ENCODE measurements at places on chromosomes 6 and 20.

- no peak for DNase-seq
Observed at GRCh38 chr6:110646419-110646698, 168.9 kb downstream of the CDK19 start.

DNA sequence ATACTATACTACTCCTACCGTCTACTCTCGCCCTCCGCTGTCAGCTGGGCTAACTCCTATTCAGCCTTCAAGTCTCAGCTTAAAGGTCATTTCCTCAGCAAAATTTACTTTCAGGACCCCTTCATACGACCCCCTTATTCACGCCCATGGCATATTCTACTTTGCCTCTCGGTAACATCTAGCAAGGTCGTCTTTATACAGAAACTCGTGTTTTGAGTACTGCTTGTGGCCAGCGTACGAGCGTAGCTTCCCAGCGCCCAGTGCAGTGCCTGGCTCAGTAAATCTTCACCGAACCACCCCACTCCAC, 546 bp downstream of the CRNKL1 start:
- DNase-seq = no peak

GRCh38 chr20:58330687-58331086, 21.2 kb downstream of the RAB22A start:
- DNase-seq = no peak

DNA sequence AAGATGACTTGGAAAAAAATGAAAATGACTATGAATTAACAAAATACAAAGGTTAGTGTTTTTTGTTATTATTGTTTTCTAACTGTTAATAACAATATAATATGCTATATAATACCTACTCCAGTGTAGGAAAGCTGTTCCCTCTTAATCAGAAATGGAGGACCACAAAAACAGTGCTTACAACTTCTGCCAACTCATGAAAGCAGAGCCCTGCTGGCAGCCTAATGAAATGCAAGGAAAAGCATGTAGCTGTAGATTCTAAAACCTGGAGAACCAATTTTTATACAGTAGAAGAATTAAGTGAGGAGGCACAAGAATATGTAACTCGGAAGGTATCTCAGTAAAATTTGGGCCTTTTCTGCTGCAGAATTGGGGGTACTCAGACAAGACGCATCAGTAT, 29.4 kb downstream of the PHIP start:
- no peak for DNase-seq

- DNase-seq = no peak
Observed at GRCh38 chr6:130009146-130009545, 9.2 kb upstream of the L3MBTL3 start.

DNA sequence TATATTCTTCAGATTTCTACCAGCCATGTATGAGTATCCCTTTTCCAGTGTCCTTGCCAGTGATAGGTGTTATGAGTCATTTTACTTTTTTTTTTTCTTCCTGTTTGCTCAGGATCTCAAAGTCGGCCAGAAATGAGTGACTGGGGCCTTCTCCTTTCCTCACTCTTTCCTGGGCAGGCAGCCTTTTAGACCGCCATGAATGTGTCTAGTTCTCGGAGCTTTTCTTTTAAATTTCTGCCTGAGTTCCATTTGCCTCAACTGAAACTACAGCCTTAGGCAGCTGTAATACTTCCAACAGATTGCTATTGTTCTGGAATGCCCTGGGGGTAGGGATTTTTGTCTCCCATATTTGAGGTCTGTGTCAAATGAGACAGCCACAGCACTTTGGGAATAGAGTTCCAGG, 83.7 kb downstream of the STXBP5 start:
- DNase-seq = no peak

DNA sequence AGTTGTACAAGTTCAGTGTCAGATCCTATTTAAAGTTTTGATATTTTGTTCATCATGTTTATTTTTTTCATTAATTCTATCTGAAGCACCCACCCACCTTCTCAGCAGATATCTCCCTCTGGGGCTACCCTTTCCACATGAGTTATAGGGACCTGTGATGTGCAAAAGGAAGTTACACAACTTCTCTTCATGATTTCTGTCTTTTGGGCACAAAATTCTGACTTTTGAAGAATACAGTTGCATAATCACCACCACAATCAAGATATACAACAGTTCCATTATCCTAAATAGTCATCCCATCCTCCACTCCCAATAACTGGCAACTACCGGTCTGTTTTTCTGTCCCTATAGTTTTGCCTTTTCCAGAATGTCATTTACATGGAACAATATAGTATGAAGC, 13.8 kb upstream of the FUCA2 start:
- no peak for DNase-seq

GRCh38 chr6:150372051-150372450, 3.2 kb downstream of the IYD start:
- no peak for DNase-seq

DNA sequence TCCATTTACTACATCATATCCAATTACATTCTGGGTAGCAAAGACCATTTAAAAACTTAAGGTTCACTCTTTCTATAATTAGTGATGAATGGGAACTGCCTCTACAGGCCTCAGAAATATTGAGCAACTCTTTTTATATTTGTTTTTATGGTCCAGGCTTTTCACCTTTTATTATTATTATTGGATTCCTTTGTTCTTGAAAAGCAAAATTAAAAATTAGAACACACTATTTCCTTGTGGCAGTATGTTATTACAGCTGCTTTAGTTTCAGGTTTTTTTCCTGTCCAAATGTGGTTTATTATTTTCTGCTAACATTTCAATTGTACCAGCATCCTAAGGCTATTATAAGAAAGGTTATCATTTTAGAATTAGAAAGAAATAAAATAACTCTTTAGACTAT, 150.1 kb downstream of the FARS2 start:
- no peak for DNase-seq

- no peak for DNase-seq
Observed at GRCh38 chr20:61901392-61902220, 164.1 kb downstream of the TAF4 start.

GRCh38 chr6:106856227-106856874, 118.2 kb downstream of the CD24 start:
- DNase-seq = no peak

DNA sequence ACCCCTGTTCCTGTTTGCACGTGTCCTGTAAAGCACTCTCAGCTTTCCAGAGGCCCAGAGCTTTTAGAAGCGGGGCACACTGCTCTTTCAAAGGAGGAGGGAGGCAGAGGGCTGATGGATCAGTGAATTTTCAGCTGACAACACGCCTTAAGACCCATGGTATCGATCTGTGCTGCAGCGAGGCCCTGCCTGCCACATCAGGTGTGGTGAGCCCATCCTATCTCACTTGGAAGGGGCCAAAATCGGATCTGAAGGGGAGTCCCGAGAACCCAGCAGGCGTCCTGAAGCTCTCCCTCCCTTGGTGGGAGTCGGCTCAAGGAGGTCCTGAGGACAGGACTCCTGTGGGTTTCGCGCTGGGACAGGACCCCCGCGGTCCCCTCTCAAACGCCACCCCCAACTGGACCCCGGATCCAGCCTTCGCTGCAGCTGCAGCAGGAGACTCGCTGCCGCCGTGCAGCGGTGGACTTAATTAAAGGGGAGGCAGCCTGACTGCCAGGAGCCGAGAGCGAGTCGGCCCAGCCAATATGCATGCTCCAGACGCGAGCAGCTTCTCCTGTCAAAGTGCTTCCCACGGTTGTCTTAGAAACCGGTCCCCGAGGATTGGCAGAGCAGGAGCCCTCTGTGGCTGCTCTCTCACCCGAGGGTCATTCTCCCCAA, 580.0 kb upstream of the ZNF337 start:
- no peak for DNase-seq

GRCh38 chr20:38196076-38196475, 31.0 kb upstream of the TGM2 start:
- DNase-seq = no peak

DNA sequence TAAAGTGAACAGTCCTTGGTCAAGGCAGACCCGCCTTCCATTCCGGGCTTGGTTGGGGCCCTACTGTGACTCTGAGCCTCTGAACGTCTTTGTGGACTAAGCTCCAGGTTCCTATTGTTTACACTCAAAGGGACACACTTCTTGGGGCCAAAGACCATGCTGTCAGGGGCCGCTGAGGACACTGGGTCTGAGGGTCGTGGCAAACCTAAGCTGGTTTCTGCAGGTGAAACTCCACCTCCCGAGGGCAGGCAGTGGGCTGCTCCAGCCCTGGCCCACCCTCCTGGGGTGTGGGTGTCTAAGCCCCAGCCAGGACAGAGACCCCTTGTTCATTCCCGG, 43.1 kb downstream of the DSTN start:
- DNase-seq = no peak

DNA sequence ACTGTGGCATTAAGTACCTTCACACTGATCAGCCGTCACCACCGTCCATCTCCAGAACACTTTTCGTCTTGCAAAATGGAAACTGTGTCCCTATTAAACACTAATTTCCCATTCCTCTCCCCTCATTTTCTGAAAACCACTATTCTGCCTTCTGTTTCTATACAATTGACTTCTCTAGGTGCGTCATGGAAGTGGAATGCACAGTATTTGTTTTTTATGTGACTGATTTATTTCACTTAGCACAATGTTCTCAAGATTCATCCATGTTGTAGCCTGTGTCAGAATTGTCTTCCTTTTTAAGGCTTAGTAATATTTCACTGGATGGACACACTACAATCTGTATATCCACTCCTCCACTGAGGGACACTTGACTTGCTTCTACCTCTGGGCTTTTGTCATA, 53.8 kb upstream of the PDE10A start:
- DNase-seq = no peak

GRCh38 chr6:13695252-13695651, 16.4 kb downstream of the RANBP9 start:
- no peak for DNase-seq

DNA sequence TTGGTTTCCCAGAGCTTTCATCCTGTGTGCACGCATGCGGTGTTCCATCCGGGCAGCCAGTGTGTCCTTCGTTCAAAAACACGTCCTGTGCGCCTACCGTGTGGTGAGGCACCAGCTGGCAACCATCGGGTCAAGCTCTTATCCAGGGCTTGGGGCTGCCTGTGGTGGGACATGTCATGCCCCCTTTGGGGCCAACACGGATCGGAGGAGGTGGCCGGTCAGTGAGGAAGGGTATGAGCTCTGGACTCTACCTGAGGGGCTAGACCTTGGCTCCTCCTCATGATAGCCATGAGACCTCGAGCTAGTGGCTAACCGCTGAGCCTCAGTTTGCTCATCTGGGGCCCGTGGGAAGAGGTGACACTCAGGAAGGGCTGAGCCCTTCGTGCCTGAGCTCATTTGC, 158.5 kb upstream of the PMEPA1 start:
- DNase-seq = no peak

DNA sequence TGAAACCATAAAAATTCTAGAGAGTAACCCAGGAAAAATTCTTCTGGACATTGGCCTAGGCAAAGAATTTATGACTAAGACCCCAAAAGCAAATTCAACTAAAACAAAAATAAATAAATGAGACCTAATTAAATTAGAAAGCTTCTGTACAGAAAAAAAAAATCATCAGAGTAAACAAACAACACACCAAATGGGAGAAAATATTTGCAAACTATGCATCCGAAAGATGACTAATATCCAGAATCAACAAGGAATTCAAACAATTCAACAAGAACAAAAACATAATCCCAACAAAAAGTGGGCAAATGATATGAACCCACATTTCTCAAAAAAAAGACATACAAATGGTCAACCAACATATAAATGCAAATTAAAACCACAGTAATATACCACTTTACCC, 242.6 kb upstream of the CDYL start:
- DNase-seq = no peak

GRCh38 chr6:166293731-166294584, 14.2 kb downstream of the PRR18 start:
- no peak for DNase-seq

- no peak for DNase-seq
Observed at GRCh38 chr6:89406141-89406540, 5.9 kb downstream of the RRAGD start.

DNA sequence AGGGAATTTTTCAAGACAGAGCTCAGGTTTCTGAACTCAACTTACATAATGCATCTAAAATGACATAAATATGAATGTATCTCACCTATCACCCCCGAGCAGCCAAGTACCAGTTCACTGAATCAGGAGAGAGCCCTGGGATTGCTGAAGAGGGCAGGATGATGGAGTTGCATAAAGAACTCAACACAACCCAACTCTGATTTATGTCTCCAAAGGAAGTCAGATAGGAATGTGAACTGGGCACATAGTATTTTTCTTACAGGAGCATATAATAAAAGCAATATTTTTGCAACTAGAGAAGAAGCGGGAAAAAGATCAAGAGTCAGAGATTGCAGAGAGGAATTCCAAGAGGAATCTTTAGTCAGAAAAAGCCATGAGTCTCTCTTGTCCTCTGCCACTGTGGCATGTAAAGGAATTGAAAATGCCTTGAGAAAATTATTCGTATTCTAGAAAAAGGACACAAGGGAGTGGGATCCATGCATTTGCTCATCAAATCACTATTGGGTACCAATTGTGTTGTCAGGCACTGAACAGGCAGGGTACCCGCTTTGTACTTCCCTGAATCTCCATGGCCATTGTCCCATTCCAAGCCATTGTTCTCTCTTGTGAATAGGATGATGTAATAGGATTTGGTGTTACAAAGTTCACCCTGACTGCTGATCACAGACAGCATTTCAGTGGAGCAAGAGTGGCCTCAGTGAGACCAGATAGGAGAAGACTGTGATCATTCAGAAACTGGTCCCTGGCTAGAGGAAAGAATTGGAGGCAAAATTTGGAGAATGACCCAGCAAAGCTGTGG, 16.3 kb downstream of the RIN2 start:
- DNase-seq = no peak

DNA sequence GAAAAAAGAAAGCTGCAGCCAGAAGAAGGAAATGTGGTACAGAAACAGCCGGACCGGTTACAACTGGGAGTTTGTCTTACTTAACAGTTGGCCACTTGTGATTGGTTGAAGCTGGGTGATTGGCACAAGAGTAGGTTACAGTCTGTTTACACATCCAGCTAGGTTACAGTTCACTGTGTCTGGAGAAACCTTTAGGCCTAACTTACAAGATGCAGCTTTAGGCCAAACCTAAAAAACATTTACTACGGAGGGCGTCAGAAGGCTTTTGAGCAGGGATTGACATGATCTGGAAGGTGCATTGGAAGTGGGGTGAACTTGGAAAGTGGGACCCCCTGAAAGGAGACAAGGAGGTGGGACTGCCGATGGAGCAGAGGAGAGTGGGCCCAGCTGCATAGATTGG, 122.3 kb downstream of the BANF2 start:
- no peak for DNase-seq

GRCh38 chr20:33515569-33516216, 25.8 kb downstream of the CBFA2T2 start:
- no peak for DNase-seq

DNA sequence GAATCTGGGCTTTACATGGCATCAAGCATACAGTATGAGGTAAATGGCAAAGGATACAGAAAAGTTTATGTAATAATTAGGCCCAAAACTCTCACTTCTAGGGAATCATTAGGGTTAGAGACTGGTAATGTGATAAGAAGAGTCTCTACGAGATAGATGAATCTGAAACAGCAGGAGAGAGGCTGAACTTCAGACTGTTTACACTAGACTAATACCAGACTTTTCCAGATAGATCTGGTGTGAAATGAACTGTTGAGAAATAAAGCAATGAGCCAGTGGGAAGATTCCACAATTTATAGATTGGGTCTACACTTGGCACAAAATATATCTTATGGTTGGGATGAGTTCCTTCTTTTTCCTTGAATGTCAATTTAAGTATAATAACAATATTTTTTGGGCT, 134.3 kb downstream of the MAN1A1 start:
- no peak for DNase-seq

All from activated naive CD4-positive, alpha-beta T cell treated with anti-CD3 and anti-CD28 coated beads, Interleukin-2, amount 50 U/mL, for 16 hours (primary cell).